Central memory CD4-positive, alpha-beta T cell (primary cell): ENCODE measurements at places on chromosomes 1 and 21.

DNA sequence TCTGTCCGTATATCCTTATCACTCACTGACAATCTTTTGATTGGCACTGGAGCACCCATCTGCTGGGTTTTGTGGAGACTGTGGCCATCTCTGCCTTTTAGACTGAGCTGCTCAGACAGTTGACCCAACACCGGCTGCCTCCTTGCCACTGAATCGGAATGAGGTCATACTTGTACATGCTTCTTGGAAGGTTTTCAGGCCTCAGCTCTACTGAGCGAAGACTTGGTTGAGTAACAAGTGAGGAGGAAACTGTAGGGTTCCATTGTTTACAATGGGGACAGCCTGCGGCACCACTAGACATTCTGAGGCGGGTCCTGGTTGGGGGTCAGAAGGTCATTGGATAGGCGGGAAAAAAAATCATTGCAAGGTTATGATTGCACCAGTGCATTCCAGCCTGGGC, 320.3 kb downstream of the KIF26B start:
- DNase-seq, result no peak

GRCh38 chr1:12772520-12772919, 1.0 kb upstream of the PRAMEF12 start:
- DNase-seq, result no peak

DNA sequence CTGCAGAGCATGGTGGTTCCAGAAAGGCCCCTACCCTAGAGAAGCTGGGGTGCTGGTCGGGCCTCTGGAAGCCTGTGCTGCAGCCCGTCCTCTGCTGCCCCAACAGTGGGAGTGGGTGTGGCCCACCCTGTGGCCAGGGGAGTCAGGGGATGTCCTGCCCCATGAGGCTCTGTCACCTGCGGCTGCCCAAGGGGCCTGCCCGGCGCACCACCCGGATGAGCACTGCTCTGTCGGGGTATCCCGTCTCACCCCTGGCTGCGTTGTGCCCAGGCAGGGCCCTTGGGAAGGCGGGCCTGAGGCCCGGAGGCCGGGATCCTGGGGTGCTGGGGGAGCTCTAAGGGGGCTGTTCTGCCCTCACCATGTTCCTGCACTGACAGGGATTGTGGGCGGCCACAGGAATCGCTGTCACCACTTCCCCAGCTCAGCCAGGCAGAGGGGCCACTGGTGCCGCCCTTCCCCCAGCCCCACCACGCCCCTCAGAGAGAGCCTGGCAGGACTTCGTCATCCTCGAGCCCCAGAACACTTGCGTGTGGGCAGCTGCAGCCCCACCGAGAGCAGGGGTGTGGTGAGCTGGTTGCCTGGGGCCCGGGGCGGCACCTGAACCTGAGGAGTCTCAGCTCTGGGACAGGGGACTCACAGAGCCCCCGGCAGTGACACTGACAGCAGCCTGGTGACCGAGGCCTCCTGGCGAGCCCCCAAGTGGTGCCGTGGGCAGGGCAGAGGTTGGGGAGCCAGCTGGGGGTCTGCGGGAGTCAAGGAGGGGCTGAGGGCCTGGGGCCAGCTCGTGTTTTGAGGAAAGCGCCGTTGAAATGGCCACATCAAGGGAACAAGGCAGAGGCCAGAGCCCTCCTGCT, 20.2 kb downstream of the PANK4 start:
- DNase-seq, result no peak

GRCh38 chr1:43129426-43129825, 42.7 kb downstream of the EBNA1BP2 start:
- no peak for DNase-seq

DNA sequence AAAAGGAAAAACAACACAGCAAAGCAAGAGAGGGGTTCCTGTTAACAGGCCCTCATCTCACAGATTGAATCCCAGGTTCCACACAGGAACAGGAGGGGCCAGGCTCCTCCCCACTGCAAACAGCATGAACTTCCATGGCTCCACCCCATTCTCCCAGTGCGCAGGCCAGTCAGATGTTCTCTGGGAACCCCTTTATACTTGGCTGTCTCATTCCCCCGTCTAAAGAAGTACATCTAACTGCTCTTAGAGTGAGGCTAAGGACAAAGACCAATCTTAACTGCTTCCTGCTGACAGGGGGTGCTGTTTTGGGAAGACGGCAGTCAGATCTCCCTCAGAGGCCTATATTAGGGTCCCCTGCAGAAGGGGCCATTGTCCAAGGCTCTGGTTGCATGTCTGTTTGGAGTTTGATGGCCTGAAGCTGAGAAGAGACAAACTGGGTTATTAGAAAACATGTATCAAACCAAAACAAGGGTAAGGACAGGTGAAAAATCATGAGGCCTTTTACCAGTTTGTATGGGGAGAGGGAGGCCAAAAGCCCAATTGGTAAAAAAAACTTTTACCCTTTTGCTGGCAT, 10.5 kb upstream of the NASP start:
- no peak for DNase-seq

DNA sequence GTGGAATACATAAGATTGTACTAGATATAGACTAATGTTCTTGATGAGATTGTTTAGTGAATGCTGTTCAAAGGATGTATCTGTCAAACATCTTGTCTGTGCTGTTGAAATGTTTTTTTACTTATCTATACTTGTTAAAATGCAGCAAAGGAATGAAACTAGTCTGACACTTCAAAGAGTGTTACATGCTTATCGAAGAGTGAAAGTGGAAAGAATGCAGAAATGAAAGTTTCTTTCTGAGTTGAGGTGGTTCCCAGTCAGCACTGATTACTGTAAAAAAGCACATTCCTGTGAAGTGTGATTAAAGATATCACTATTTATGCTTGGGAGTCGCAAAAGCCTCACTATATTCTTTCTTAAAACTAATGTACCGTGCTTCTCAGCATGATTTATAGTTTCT, 1225.2 kb downstream of the NCAM2 start:
- no peak for DNase-seq

DNA sequence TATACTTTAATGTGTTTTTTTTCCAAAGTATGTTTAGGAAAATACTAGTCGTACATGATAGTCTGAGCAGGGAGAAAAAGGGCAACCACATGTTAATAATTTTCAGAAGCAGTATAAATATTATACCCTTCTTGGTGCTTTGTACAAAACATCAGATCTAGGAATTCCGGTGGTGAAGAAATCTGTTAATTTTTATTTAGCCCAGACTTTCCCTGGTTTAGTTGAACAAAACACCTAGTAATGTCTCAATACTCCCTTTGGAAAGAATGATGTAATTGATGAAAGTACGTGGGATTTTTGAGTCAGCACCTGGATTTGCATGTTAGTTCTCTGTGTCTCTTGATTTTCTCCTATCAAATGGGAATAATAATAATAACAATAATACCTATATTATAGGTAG, 38.4 kb upstream of the KCNK2 start:
- DNase-seq, result no peak

- DNase-seq, result no peak
Measured at GRCh38 chr1:82185084-82185483, 384.4 kb downstream of the ADGRL2 start.

DNA sequence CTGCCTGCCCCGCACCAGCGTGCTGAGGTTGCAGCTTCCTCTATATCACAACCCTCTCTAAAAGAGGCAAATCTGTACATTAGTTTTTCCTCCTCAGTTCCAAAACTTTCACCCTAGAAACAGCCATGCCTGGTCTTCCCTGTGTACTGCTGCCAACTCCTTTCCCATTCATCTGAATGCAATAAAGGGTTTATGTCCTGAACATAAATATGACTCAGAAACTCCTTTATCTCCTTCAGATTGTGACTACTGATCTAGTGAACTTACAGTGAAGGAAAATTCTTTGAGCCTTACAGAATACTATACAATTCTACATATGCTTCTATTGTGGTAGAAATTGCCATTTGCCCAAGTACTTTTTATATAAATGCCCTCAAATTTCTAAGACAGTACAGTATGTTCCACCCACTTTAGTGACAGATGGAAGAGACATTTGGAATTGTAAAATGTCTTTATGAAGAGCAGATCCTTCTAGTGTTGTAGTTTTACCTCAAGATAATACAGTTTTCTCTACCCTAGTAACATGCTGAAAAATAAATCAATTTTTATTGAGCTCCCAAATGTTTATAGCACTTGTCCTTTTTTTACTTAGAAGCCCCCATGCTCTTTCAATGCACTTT, 345.1 kb upstream of the SNX7 start:
- no peak for DNase-seq

DNA sequence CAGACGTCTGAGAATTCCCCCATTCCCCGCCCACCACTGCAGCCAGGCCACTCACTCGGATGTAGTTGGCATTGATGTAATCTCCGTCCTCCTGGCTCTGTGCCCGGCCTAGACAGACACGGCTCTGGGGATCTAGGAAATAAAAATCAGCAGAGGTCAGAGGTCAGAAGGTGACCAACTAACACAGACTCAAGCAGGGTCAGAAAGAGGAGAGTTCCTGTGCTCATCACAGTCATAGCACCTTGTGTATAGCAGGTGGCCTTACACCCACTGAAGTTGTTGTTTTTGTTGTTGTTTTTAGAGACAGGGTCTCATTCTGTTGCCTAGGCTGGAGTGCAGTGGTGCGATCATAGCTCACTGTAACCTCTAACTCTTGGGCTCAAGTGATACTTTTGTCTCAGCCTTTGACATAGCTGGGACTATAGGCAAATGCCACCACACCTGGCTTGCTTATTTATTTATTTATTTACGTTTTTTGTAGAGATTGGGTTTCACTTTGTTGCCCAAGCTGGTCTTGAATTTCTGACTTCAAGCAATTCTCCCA, 4.9 kb downstream of the PTPN7 start:
- DNase-seq, result no peak

DNA sequence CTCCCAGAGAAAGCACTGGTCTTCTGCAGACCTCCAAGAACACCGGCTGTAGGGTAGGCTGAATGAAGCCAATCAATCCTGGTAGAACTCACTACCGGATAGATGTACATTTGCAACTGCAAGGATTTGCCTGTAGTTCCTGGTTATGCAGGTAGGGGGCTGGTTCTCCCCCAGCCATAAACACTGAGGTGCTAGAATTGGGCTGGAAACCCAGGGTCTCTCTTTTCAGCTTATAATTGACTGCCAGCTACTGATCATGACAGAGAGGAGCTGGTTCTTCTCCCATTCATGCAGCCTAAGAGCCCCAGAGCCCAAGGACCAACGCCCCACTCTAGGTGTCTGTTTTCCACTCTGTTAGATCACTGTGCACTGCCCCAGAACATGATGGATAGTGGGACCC, 21.5 kb upstream of the MTARC2 start:
- no peak for DNase-seq

DNA sequence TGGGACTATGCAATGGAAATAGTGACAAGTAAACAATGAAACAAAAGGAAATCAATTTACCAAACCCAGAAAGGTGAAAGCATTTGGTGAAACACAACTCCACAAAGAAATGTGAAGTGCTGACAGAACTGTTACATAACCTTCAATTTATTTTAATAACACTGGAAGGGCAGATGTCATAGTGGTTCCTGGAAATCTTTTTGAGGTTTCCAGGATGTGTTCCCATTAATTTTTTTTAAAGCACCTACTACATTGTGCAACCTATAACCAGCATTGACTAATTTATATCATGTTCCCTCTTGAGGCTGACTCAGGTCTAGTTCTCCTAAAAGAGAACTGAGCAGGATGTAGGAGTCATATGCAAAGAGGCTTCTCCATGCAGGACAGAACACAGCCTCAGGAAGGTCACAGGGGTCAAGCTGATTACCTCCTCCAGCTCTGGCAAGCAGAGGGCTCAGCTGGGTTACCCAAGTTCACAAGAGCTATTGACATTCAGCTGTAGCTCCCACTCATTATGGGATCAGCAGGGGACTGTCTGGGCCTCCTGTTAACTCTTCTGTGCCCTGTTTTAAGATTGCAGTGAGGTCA, 157.1 kb upstream of the NRIP1 start:
- no peak for DNase-seq

- peak; percentile 85 for DNase-seq
Measured at GRCh38 chr21:34887725-34888568, 161.2 kb downstream of the RUNX1 start.

DNA sequence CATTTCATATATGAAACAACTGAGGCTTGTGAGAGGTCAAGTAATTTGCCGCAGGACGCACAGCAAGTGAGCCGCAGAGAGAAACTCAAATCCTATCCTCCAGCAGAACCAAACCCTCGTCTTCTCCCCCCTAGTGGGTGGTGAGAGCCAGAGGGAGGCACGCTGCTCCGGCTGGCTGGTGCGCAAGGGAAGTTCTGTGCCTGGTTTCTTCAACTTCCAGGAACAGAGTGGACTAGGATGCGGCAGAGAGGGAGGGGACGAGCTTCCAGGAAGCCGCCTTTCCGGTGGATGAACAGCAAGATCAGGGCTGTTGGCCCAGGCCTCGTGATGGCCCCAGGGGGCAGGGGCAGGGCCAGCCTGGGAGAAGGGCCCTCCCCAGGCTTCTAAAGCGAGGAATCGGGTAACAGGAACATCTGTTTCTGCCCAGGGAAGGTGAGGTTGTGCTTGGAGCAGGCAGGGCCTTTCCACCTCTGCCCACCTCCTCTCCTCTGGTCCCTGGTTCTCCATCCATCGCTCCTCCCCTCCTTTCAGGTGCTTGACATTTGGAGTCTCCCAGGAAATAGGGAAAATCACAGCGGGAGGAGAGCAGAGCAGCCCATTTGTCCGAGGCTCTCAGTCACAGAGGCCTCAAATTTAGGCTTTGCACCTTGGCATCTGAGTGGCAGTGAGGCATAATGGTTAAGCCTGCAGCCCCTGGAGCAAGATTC, 16.8 kb upstream of the PDIK1L start:
- DNase-seq, result no peak

DNA sequence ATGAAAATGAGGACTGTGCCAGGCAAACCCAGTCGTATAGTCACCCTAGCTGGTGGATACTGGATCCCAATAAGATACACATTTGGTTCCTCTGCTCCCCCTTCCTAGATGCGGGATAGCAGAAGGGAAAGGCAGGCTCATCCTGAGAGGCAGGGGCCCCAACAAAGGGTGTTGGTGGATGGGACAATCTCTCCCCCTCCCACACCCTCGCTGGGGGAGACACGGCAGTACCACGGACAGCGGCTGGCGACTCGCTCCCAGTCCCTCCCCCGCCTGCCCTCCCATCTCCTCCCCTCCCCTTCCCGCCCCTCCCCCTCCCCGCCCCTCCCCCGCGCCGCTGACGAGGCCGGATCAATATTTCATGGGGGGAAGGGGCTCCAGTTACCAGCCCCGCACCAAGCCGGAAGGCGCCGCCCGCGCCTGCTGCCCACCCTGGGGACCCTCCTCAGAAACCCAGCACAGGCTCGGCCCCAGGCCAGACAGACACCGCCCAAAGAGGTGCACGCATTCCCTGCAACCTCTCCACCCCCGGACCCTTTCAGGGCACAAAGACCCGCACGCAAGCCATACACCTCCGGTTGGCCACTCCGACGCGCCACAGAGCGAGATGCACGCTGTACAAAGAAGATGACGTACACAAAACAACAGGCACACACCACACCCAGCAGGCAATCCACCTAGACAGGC, 11.5 kb downstream of the RIMS3 start:
- no peak for DNase-seq

- no peak for DNase-seq
Measured at GRCh38 chr1:108502624-108503023, 52.5 kb downstream of the NBPF6 start.

- no peak for DNase-seq
Measured at GRCh38 chr1:67863637-67864036, 30.4 kb upstream of the GNG12 start.
